CD14-positive monocyte (primary cell): ENCODE measurements at places on chromosomes 6 and 20.

- no peak for DNase-seq
Measured at GRCh38 chr6:56021943-56022342, 146.6 kb upstream of the BMP5 start.

DNA sequence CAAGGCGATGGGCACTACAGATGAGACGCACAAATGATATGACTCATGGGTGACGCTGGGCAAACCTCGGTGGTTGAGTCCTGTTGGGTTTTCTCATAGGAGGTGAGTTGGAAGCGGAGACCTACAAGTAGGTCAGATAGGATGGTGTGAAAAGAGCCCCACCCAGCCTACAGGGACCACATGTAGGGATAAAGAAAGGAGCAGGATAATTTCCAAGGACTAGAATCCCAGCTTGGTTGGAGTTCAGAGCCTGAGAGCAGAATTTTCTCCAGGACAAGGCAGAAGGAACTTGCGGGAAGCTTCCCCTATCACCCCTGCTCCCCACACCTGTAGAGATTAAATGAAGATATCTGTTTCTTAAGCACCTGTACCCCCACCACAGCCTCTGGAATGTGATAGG, 489.7 kb upstream of the CDH4 start:
- DNase-seq, result no peak

DNA sequence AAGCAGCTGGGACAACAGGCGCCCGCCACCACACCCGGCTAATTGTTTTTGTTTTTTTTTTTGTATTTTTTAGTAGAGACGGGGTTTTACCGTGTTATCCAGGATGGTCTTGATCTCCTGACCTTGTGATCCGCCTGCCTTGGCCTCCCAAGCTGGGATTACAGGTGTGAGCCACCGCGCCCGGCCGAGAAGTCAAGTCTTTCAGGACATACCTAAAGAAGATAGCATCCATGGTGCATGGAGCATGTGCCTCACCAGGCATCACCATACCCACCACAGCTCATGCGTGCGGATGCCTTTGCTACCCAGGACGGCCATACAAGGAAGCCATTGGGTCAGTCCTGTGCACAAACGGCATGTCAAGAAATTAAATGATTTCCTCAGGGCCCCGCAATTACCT, 60.8 kb downstream of the DACT2 start:
- DNase-seq, result no peak

DNA sequence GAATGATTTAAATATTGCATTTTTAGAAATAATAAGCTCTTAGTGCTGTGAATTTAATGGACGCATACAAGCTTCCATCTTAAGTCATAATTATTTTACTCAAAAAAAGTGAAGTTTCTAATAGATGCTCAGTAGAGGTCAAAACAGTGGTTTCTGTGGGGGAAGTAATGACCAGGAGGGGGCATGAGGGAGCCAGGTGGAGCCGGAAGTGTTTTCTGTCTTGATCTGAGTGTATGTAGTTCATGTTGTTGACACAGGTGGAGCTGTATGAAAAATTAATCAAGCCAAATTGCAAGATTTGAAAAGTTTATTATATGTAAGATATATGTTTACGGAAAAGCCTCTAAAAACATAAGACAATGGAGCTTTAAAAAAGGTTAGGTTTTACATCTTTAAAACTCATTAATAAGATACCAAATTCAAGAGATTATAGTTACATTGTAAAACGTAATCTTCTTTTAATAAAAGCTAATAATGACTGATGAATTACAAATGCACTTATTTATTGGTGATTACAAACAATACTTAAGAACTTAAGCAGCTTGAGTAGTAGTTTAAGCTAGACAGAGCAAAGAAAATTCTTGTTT, 68.0 kb downstream of the PLAGL1 start:
- peak; percentile 52 for DNase-seq

DNA sequence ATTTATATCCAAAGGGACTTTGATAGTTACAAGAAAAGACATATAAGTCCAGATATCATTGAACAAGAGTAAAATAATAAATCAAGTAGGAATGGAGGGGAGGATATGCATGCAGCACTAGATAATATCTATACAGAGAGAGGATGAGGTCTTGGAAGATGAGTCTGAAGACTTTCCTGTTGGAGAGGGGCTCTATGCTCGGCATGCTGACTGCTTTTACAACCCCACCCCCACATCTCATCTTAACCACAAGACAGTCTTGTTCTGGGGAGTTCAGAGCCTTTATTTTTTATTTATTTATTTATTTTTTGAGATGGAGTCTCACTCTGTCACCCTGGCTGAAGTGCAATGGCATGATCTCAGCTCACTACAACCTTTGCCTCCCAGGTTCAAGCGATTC, 48.4 kb upstream of the IER3 start:
- no peak for DNase-seq
